ENCODE measurements at places on chromosomes 7 and 10.

DNA sequence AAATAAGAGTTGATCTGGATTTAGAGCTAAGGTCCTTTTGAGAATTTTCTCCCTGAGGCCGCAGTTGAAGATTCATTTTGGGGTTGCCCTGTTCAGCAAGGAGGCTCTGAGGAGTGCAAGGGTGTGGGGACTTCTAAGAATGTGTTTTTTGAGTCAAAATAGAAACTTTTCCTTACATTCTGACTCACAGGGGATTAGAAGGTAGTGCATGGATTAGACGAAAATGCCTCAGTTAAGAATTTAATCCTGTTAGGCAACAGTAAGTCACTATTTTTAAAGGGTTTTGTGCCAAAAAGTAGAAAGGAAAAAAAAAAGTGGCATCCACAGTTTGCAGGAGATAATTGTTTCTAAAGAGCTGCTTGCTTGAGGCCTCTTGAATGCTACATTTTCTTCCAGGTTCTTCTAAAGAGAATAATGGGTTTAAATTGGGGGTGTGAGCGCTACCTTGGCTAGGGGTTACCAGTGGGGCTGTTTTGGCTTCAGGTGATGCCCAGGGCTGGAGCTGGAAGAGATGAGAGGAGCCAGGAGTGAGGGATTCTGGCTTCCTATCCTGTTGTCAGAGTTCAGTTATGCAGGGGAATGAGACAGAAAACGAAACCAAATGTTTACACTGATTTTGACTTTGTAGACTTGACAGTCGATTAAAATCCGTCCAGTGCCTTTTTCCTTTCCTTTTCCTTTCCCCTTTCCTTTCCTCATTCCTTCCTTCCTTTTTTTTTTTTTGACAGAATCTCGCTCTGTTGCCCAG lies 52.9 kb downstream of the BAMBI start:
- no peak for DNase-seq

GRCh38 chr7:96786261-96786997 lies 76.8 kb upstream of the SEM1 start:
- DNase-seq, result no peak

- no peak for DNase-seq
These were observed 101.0 kb downstream of the C10orf105 start for GRCh38 chr10:71618598-71618997.

DNA sequence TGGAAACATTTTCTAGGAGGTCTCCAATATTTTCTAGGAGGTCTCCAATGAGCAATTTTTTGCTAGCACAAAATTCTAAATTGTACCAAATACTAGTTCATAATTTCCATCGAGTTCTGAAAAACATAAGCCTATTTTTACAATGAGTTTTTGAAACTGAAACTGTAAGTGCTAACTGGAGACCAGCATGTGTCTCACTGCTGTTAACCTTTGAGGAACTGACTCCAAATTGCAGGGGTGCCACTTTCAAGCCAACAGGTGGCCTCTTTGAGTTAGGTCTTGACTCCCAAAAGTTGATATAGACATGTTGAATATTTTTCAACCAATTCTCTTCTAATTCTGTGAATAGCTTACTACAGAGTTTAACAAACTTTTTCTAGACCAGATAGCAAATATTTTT lies 58.8 kb downstream of the CAV1 start:
- DNase-seq, result no peak

- no peak for DNase-seq
These were observed 180.8 kb downstream of the RAB11FIP2 start for GRCh38 chr10:117865945-117866344.

DNA sequence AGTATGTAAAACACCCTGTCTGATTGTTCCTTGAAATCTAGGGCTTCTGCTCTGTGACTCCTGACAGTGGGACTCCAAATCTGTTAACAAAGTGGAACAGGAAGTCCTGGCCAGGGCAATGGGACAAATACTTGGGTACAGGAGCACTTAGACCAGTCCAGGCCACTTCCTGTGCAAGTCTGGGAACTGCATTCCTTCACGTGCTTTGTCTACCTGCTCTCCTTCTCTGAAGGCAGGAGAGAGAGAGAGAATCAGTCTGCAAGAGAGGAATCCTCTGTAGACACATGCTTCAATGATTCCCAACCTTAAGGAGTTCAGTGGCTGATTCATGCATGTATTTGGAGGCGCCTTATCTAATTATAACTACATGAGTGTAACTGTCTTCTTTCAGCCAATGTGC lies 530.2 kb downstream of the GATA3 start:
- no peak for DNase-seq

DNA sequence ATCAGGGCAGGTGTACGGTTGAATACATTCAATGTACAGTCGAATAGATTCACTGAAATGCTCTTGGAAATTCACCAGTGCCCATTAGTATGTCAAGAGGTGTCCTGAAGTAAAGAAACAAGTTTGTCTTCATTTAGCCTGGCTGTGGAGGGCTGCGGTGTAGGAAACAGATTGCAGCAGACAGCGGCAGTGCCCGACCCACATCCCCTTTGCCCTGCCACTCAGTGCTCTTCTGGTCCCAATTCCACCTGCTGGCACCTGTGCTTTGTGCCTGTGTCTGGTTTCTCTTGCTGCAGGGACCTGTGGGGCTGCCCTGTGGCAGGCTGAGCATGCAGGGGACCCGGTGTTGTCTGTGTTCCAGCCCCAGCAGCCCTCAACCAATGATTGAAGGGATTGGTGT lies 183.7 kb downstream of the RPS24 start:
- no peak for DNase-seq

GRCh38 chr7:21717323-21717722 lies 174.5 kb downstream of the DNAH11 start:
- no peak for DNase-seq

- no peak for DNase-seq
These were observed 133.9 kb downstream of the DKK1 start for GRCh38 chr10:52447931-52448353.
